ENCODE measurements at places on chromosomes 1 and 21.

- DNase-seq, result no peak
These were observed 101.7 kb downstream of the NR5A2 start for GRCh38 chr1:200128944-200129879.

DNA sequence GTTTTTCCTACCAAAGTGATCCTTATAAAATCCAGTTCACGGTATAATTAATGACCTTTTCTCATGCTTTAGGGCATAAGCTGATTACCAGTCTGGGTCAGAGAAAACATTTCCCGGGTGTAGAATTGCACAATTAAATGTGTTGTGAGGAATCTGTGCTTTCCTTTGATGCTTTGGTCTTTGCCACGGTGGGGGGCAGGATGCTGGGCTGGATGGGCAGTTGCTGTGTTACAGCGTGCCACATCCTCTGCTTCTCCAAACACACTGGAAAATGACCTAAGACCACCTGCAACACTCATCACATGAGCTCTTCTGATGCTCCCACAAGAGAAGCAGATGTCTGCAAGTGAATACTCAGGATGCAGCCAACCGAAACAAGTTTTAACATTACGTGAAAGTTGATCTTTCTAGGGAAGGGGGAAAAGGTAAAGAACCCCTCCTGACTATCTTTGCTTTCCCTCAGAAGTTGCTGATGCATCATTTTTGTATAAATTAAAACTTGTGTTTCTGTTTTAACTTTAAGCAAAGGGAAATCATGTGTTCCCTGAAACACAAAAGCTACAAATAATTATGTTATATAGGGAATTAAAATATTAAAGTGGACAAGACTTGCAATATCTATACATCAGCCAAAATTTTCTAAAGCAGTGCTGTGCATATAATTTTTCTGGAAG is 515.3 kb upstream of the NR5A2 start:
- DNase-seq, result no peak

DNA sequence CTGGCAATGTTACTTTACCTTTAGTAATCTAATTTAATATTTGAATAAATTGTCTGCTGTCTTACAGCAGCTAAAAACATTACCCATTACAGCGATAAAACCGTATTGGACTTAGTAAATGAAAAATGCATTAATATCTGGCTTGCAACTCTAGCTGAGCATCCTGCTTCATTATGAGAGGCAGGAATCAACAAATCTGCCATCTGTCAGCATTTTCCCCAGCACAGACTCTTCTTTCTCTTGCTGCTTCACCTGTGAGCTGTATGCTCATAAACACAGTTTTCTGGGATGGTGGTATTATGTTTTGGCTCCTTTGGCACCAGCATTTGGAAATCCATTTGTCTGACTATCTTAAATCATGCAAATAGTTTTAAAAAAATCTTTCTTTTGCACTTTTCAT is 487.1 kb downstream of the KCNT2 start:
- no peak for DNase-seq

GRCh38 chr1:147624529-147624928 is 45.8 kb downstream of the ACP6 start:
- no peak for DNase-seq

GRCh38 chr21:44959376-44960091 is 19.7 kb downstream of the SLX9 start:
- no peak for DNase-seq

DNA sequence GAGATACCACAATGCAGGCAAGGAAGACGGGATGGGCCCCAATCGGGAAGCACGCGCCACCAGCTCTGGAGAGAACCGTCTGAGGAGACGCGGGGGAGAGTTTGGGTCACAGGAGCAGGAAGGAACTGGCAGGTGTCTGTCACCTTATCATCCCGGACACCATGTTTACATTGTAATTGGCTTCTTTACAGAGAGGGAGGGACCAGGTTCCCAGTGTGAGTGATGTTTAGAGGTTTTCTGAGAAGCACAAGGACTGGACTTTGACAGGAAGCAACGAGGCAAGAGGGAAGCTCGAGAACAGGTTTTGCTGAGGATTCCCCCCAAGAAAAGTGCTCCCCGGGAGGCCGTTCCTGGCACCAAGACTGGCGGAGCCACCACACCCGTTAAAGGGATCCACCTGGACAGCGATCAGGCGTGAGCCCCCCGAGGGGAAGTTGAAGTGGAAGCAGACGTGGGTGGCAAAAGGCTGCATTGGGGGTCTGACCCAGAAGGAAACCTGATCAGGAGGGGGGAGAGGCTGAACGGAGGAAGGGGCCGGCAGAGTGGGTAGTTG is 957 bp downstream of the EPS15 start:
- no peak for DNase-seq

DNA sequence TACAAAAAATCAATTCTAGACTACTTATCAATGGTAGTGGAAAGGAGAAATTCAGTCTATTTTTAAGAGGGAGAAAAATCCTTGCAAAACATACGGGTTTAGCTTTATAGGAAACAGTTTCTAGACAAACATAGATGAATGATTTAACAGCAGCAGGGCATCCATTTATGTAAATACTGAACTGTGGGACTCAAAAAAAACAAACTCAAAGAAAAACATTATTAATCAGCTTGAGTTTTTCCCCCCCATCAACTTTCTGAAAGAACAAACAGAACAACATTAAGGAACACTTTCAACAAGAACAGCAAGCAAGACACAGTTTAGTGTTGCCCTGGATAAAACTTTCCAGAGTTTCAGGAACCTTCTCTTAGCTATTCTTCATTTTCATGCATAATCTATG is 147.3 kb upstream of the KCNK2 start:
- no peak for DNase-seq

DNA sequence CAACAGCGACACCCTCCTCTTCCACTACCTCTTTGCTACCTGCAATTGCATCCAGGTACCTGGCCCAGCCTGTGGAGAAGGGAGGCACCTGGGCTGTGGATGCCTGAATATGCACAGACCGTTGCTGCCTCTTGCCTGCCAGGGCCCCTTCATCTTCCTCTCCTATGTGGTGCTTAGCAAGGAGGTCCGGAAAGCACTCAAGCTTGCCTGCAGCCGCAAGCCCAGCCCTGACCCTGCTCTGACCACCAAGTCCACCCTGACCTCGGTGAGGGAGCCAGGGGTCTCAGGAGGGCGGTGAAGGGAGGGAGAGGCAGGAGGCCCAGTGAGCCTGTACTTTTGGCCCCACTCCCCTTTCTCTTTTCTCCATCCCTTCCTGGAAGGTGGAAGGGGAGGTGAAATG is 11.5 kb downstream of the PSRC1 start:
- no peak for DNase-seq

- no peak for DNase-seq
These were observed 34.0 kb downstream of the MACF1 start for GRCh38 chr1:39238476-39238875.

DNA sequence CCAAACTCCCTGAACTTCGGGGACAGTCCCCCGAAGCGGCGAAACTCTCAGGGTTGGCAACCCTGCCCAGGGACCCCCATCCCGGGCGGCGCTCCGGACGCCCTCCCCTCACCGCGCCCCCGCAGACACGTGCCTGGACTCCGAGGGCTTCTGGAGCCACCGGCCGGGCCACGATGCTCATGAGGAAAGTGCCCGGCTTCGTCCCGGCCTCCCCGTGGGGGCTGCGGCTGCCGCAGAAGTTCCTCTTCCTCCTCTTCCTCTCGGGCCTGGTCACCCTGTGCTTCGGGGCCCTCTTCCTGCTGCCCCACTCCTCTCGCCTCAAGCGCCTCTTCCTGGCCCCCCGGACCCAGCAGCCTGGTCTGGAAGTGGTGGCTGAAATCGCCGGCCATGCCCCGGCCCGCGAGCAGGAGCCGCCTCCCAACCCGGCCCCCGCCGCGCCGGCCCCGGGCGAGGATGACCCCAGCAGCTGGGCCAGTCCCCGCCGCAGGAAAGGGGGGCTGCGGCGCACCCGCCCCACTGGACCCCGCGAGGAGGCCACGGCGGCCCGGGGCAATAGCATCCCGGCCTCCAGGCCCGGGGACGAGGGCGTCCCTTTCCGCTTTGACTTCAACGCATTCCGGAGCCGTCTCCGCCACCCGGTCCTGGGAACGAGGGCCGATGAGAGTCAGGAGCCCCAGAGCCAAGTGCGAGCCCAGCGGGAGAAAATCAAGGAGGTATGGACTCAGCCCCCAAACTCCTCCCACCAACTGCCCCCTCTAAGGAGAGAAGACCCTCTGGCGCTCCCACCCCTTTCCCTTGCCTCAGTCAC is 1.2 kb downstream of the MAN1C1 start:
- no peak for DNase-seq

DNA sequence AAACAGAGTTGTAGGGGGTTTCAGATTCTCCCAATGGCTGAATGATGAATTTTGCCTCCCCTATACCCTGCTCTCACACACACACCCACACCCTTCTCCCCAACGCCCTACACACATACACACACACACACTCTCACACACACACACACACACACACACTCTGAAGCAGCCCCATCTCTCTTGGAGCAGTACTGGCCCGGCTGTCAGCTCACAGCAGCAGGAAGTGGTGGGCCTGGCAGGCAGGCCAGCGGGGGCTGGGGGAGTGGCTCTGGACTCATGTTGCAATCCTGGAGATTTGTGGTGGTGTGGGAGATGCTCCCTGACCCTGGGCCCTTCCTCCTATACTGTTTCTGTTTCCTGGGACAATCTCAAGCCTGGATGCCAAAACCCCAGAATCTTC is 2.2 kb downstream of the IKBKE start:
- DNase-seq, result no peak

DNA sequence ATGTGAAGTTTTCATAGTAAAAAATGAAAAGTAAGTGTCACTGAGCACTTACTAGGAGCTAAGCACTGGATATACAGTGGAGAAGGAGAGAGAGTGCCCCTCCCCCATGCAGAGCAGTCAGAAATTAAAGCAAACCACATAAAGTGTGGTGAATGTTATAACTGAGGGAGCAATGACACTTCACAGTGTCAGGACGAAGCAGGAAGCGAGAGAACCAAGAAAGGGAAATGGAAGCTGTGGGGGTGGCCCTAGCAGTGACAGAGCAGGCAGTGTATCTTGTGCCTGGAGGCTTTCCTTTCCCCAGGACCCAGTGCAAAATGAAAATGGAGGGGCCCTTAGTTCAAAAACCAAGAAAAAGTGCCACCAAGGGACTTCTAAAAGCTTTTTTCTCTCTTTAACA is 21.5 kb upstream of the RCAN3 start:
- DNase-seq, result peak; percentile 47

DNA sequence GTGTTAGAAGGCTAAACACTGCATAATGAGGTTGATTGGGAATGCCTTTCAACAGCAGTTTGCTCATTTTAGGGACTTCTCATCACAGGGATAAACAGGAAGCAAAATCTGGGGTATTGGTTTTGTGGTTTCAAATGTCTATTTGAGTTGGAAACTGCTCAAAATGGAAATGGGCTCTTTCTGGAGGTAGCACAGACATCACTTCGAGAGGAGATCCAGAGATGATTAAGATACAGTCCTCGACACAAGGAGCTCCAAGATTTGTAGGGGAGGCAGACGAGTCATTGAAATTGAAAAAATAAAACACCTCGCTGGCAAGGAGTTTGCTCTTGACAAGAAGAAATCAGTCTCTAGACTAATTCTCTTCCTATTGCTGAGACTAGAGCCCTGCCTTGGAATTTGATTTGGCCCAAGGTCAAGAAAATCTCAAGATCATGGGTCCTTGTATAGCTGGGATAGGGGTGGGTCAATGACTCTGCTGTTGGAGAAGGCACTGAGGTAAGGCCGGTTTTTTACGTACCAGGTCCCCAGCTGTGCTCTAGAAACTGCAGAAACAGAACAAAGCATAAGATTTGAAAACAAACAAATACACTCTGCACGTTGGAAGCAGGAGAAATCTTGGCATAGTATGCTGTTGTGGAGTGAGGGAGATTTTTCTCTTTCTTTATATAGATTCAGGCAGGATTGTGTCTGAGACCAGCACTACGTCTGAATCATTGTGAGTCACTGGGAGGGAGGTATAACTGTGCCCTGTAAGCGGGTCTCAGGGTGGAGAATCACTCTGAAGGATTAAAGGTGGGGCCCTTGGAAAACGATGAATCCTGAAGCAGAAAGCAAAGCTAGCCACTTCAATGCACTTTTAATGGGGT is 17.7 kb upstream of the KLHDC8A start:
- DNase-seq, result no peak

GRCh38 chr1:203287109-203287893 is 18.0 kb upstream of the BTG2 start:
- DNase-seq, result peak; percentile 54

GRCh38 chr1:162217706-162218105 is 148.2 kb downstream of the NOS1AP start:
- no peak for DNase-seq

- no peak for DNase-seq
These were observed 7.8 kb upstream of the SRRM1 start for GRCh38 chr1:24635195-24635843.

DNA sequence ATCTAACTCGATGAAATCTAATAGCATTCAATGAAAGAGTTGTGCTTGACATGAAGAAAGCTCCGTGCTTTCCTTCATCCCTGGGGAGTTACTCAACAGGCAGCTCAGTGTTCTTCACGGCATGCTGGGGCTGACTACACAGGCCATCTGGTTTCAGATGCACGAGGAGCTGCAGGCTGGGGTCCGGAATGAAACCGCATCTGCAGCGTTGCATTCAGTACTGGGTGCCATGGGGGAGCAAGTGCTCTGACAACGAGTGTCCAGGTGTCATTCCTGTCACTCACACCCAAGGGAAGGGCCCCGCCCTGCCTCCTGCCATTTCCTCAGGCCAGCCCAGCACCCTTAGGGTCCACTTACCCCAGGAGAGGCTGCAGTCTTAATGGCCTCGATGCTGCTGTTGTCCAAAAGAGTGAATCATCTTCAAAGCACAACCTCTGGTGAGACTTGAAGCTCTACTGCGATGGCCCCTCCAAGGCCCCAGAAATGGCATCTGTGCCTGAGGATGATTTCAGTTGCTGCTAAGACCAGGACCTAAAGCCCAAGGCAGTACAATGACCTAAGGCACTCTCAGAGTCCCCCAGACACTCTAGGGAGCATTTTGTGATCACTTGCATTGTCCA is 61.4 kb downstream of the STUM start:
- no peak for DNase-seq

- no peak for DNase-seq
These were observed 131.3 kb downstream of the TOMM20 start for GRCh38 chr1:234997201-234997895.

GRCh38 chr1:15261155-15262002 is 14.4 kb downstream of the FHAD1 start:
- DNase-seq, result peak; percentile 17

- DNase-seq, result no peak
These were observed 1.4 kb downstream of the GPR161 start for GRCh38 chr1:168135116-168135920.

GRCh38 chr1:116356673-116357072 is 16.4 kb upstream of the ATP1A1 start:
- no peak for DNase-seq

DNA sequence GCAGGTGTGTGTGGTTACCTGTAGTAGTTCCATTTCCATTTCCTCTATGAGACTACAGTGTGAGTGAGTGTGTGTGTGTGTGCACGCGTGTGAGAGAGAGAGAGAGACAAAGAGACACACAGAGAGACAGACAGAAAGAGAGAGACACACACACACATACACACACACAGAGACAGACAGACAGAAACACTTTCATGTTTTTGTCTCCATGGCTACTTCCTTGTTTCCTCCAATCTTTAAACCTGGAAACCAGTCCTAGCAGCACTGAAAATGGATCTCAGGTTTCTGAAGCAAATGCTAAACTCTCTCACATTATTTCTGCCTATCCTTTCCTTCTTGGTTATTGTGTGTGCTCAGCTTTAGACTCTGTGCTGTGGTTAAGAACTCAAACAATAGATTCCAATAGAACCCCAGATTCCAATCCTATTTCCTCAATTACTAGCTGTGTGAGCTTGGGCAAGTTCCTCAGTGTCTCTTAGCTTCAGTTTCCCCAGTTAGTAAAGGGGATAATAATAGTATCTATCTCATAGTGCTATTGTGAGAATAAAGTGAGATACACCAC is 22.4 kb upstream of the ABCD3 start:
- DNase-seq, result no peak
